Right atrium auricular region (tissue), 2 donors: ENCODE measurements at places on chromosomes 2 and 18. TPM values are rescaled to one million over a fixed set of nuclear protein-coding genes. Genes with fewer than 3 reads are reported as not detected.
A peak's percentile ranks its signal among the peaks of the same experiment; 100 is the strongest.

GRCh38 chr2:109629867-109630266 lies 15.7 kb downstream of the SOWAHC start:
- DNase-seq = no peak
- H3K27me3 ChIP-seq = no peaks in the 10 kb centered on the region
- H3K27ac ChIP-seq = no peak overlapping the region
- no peaks in the 10 kb centered on the region for H3K36me3 ChIP-seq

DNA sequence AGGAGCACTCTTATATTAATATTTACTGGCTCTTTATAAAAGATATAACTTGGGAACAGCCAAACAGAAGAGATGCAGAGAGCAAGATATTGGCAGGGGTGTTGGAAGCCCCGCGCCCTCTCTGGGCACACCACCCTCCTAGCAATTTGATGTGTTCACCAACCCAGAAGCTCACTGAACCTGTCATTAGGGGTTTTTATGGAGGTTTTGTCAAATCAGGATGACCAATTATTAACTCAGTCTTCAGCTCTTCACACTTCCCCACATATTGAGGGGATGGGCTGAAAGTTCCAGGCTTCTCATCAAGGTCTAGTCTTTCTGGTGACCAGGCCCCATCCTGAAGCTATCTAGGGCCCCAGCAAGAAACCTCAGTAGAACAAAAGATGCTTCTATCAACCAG lies 10.9 kb upstream of the INO80D start:
- H3K27me3 ChIP-seq = no peaks in the 10 kb centered on the region
- H3K4me1 ChIP-seq = no peaks in the 10 kb centered on the region
- no peak overlapping the region for H3K4me3 ChIP-seq
- H3K27ac ChIP-seq = no peak overlapping the region
- H3K36me3 ChIP-seq = no peaks in the 10 kb centered on the region

GRCh38 chr2:121818546-121818945 lies 63.1 kb downstream of the TSN start:
- no peaks in the 10 kb centered on the region for H3K27me3 ChIP-seq
- no peaks in the 10 kb centered on the region for H3K36me3 ChIP-seq
- H3K4me3 ChIP-seq = no peak overlapping the region
- DNase-seq = no peak
- no peaks in the 10 kb centered on the region for H3K4me1 ChIP-seq
- no peak overlapping the region for H3K27ac ChIP-seq

- peak overlapping the region; percentile 36 for H3K27ac ChIP-seq
- no peak overlapping the region for H3K4me3 ChIP-seq
- H3K4me1 ChIP-seq = peaks cover 48% of the 10 kb centered on the region
- H3K27me3 ChIP-seq = no peaks in the 10 kb centered on the region
- no peaks in the 10 kb centered on the region for H3K36me3 ChIP-seq
These were observed 17.7 kb downstream of the FIGN start for GRCh38 chr2:163717993-163718680.

DNA sequence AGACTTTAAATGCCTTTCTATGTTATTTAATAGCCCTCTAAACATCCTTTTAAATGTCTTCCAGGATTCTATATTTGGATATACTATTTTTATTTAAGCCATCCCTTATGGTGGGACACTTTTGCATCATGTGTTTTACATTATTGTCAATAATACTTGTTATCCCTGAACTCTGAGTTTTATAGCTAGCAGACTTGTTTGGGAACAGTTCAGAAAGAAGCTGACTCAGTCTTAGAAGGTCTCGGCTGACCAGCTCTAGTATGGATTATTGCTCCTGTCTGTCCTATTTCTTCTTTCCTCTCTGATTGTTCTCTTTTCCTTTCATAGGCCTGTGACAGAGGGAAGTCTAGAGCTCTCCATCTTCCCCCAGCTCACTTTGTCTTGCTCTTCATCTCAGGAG lies 77.3 kb upstream of the CXCR4 start:
- H3K36me3 ChIP-seq = no peaks in the 10 kb centered on the region
- H3K27me3 ChIP-seq = no peaks in the 10 kb centered on the region
- no peak for DNase-seq

DNA sequence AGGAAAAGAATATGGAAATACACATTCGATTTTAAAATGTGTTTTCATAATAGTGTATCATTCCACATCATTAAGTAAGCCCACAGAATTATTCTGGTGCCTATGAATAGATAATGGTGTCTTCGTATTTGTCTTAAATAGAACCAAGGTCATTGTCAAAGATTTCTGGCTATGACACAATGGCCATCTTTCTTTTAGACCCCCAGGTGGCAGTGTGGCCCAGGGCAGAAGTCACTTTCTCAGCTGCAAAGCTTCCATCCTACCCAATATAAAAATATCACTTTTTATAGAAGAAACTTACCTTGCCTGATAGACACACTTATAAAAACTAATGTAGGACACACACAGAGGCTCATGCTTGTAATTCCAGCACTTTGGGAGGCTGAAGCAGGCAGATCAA lies 57.5 kb downstream of the ZRANB3 start:
- no peaks in the 10 kb centered on the region for H3K36me3 ChIP-seq
- no peak overlapping the region for H3K27ac ChIP-seq
- no peak for DNase-seq
- no peaks in the 10 kb centered on the region for H3K27me3 ChIP-seq
- no peak overlapping the region for H3K4me3 ChIP-seq
- no peaks in the 10 kb centered on the region for H3K4me1 ChIP-seq

- no peaks in the 10 kb centered on the region for H3K4me1 ChIP-seq
- H3K27me3 ChIP-seq = no peaks in the 10 kb centered on the region
- no peaks in the 10 kb centered on the region for H3K36me3 ChIP-seq
- H3K4me3 ChIP-seq = peak overlapping the region; percentile 87
These were observed 1.3 kb downstream of the MAPRE2 start for GRCh38 chr18:35042389-35043071.

- no peak overlapping the region for H3K4me3 ChIP-seq
- no peaks in the 10 kb centered on the region for H3K27me3 ChIP-seq
- no peak for DNase-seq
- no peaks in the 10 kb centered on the region for H3K36me3 ChIP-seq
- no peak overlapping the region for H3K27ac ChIP-seq
- H3K4me1 ChIP-seq = no peaks in the 10 kb centered on the region
These were observed 898.4 kb upstream of the CELF4 start for GRCh38 chr18:38464024-38464423.

DNA sequence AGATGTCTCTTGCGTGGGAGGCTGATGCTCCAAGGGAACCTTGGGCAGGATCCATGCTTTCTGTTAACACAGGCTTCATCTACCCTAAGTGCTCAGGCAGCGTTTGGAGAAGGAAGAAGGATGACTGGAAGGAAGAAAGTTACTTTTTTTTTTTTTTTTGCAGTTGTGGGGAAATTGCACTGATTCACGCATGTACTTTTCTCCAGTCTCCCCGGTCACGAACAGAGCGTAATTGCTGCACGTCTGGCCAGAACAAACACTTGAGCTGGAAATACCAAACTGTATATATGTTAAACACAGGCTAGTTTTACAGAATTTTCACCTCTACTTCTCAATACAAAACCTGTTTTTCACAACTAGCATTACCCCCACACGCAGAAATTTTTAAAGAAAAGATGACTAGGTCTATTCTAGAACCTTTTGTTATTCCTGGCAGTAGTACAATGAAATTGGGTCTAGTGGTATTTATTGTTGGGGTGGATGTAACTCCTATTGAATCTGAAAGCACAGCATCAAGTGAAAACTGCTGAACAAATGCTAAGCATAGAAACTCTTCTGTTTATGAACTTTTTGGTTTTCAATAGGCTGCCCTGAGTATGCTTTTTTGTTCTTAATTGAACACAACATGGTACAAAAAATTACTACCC lies 9.3 kb upstream of the SCYGR5 start:
- no peak overlapping the region for H3K27ac ChIP-seq
- no peak overlapping the region for H3K4me3 ChIP-seq
- no peaks in the 10 kb centered on the region for H3K4me1 ChIP-seq
- no peak for DNase-seq
- no peaks in the 10 kb centered on the region for H3K27me3 ChIP-seq

DNA sequence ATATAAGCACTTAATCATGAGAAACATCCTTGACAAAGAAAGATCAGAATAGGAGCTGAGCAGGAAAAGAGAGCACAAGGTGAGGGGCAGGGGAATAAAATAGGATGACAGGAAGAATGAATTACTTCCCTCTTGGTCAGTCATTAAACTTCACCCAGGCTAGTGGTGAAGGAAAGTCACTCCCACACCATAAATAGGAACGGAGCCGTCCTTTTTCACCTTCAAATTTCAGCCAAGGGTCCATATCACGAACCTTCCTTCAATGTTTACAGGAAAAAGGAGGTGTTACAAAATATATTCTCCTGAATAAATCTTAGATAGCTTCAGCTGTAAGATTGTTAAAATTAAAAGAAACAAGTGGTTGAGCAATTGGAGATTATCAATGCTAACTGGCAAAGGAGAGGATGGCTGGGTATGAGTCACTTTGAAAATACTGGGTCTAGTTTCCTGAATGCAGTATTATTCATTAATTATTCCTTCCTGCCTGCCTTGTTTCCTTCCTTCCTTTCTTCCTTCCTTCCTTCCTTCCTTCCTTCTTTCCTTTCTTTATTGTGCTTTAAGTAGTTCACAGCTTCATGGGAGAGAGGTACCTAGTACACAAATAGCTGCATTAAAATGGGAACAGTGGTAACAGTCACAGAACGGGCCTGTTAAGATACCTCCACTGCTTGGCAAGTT lies 292.3 kb upstream of the ID2 start:
- no peak for DNase-seq
- H3K4me3 ChIP-seq = no peak overlapping the region
- no peaks in the 10 kb centered on the region for H3K4me1 ChIP-seq
- no peaks in the 10 kb centered on the region for H3K36me3 ChIP-seq

SP5 gene
- total RNA-seq = not detected
